ENCODE measurements at places on chromosomes 4 and X.

GRCh38 chrX:103414561-103414960 is 38.2 kb downstream of the BEX3 start:
- no peak for DNase-seq

- no peak for DNase-seq
These were observed 32.4 kb downstream of the OCRL start for GRCh38 chrX:129572422-129572821.

GRCh38 chrX:50432829-50433289 is 37.8 kb downstream of the DGKK start:
- DNase-seq: no peak

DNA sequence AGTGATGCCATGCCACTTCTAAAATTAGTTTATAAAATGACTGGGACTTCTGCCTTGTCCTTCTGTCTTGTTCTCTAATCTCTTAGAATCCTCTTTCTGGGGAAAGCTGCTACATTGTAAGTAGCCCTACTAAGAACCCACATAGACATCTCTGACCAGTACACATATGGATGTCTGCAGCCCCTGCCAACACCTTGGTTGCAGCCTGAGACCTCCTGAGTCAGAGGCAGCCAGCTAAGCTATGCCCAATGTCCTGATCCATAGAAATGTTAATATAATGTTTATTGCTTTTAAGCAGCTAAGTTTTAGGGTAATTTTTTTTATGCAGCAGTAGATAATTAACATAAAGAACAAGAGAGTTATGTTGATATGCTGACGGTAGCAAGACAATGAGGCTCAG is 1029.5 kb upstream of the INTU start:
- no peak for DNase-seq

DNA sequence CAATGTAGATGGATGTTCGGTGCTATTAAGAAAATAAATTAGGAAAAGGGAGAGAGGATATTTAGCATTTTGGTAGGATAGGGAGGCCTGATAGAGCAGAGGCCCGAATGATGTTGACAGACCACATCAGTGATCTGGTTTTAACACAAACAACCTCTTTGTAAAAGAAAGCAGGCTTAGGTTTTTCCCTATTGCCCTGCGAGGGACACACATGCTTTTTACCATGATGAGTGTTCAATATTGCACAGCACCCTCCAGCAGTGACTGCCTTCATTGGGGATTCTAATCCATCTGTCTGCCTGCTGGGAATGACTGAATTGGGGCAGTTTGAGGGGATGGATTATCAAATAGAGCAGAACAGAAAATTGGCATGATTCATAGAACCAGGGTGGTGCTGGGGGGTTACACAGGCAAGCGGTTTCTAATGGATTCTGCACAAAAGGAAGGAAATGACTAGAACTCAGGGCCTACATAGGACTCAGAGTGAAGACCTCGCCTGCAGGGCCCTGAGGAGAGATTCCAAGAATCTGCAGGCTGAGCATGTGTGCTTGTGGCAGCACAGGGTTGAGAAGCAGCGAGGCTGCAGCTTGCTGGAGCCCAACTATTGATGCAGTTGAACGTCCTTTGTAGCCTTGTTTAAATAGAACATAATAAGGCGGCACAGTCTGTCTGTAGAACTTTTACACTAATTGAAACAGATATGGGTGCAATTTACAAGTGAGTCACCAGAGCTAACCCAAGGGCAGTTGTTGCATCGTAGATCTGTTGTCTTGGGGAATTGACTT is 58.0 kb downstream of the RHOH start:
- DNase-seq: no peak

- no peak for DNase-seq
These were observed 7.4 kb downstream of the HTT-AS start for GRCh38 chr4:3066836-3067400.

DNA sequence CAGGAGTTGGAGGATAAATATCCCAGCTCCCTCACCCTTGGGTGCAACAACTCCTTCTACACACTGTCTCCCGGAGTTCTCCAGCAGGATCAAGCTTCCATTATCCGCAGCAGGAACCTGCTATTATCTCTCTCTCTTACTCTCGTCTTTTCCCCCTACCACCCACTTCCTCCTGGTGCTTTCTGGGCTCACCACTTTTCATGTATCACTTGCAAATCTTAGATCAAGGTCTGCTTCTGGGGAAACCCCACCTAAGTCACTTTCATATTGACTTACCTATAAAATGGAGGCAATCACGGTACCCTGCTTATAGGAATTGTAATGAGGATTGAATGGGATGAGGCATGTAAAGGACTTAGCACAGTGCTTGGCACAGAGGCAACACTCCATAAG is 589.5 kb downstream of the BCOR start:
- DNase-seq: no peak

DNA sequence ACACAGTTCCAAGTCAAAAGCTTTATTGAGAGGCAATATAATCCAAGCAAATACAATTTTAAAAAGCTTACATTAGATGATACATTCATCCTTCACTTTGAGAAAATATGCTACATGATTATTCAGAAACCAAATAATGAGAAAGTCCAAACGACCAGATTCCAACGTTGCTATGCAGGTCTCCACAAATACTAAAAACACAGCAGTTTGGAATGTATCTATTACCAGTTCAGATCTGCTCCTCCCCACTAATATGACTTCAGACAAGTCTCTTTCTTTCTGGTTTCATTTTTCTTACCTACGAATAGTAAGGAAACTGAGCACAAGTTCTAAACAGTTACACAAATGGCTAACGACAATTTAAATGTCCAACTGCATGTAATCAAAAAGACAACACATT is 9.5 kb downstream of the NAF1 start:
- no peak for DNase-seq

DNA sequence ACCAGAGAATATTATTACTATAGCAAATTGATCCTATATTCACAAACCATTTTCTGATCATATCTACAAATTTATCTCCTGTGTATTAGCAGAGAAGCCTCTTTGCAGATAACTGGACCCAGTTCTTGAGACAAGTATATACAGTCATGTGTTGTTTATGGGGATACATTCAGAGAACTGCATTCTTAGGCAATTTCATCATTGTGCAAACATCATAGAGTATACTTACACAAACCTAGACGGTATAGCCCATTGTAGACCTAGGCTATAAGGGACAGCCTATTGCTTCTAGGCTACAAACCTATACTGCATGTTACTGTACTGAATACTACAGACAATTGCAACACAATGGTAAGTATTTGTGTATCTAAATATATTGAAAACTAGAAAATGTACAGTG is 152.5 kb upstream of the SPANXN4 start:
- no peak for DNase-seq

DNA sequence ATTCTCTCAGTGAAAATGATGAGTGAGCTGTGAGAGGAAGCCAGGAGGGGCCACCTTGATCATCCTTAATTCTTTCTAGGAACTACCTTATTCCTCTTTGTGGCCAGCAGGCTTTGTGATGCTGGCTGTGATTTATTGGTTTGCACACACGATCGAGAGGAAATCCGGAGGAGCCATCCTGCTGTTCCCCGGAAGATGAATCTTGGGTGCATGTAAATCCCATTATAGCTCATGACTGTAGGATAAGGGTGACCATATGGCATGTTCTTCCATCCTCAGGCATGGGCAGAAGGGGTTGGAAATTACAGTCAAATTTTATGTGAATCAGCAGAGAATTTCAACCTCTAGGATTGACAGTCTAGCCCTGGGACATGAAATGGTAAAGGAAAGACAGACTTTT is 254.5 kb downstream of the UNC5C start:
- no peak for DNase-seq

DNA sequence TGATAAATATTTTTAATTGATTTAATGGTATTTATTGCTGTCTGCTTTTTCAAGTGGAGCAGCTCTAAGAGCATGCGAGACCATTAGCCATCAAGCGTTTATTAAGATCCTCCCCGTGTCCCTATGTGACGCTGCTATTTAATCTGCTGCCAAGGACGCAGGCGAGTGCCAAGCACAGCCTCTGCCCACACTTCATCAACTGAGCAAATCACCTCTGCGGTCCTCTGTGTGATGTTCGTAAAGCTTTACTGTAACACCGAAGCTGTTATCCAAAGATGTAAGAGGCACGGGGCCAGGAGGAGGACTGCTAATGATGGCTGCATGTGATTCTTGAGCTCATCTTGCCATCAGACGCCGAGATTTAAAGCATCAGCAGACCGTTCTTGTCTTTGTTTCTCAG is 79.5 kb downstream of the STOX2 start:
- DNase-seq: no peak

DNA sequence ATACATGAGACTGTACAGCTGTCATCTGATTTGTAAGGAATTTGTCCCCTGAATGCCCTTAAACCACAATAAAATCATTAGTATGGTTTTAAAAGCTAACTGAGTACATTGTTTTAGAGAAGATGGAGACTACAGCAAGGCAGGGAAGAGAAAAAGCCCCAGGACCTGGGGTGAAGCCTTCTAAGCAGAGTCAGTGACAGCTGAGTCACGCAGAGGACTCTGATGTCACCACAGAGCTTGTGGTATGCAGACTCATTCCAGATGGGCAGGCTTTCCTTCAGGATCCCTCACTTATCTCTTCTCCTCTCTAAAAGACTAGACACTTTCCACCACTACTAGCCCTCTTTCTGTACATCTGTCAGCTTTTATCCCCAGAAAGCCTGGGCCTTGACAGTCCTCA is 97.1 kb upstream of the ATOH1 start:
- no peak for DNase-seq

DNA sequence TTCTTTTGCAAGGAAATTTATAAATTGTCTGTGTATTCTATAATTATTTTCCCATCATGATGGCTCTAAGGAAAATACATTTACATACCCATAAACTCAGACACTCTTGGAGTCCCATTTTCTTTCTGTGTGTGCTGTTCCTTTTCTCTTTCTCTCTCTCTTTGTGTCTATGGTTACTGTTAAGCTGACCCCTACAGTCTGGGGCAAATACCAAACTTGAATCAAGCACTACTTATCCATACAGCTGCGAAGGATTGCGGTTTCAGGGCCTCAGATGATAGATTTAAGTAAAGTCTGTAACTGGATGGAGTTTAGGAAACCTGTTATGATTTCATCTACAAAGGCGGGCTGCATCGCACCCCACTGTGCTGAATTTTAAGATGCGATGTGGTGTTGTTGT is 150.2 kb downstream of the SHROOM3 start:
- DNase-seq: no peak

DNA sequence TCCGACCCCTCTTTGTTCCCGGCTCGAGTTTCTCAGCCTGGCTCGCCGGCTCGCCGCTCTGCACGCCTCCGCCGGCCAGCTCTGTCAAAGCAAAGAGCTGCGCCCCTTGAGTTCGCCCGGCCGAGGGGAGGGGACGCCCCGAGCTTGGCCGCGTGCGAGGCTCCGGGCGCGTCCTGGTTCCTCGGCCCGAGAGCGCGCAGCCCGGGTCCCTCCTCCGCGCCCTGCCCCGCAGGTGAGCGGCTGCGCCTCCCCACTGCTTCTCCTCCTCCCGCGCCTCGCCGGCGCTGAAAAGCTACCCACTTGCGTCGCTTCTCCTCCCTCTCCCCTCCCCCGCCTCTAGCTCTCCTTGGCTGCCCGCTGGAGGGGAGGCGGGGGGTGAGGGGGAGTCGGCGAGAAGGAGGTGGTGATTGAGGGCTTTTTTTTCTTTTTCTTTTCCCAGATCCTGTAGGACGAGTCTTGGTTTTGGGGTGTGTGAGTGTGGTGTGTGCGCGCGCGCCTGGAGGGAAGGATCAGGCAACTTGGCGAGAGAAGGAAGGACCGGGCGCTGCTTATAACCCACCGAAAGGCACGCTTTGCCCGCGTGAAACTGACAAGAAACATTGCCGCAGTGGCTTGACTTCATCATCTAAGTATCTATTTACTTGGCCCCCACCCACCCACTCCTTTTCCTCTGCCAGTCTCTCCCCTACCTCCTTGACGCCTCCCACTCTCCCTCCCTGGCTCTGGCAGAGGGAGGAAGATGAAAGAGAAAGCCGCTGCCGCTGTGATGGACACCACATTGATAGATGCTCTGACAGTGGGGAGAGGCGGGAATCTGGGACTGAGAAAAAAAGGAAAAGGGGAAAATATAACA is at the start of gene LEF1:
LEF1 (minus strand) TSS at position 262 of the 853 bp plus-strand sequence. CDS start 1,165 bp downstream, outside the sequence.
- no peak for DNase-seq

- no peak for DNase-seq
These were observed 20.1 kb downstream of the SLITRK4 start for GRCh38 chrX:143615851-143616250.

GRCh38 chr4:76087007-76087769 is 12.7 kb downstream of the ART3 start:
- no peak for DNase-seq
